ENCODE measurements at places on chromosomes 7 and 10.

DNA sequence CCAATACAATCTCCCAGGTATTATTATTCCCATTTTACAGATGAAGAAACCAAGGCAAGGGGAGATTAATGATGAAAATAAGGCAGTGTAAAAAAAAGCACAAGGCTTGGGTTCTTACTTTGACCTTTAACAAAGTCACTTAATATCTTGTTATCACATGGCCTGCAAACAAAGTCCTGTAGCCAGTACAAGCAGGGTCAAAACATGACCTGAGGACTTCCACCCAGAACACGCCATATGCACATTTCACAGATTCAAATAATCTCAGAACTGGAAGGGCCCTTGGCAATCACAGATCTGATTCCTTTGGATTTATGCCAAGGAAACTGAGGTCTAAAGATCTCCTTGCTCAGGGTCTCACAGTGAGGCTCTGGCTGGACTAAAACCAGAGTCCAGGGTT lies 162.1 kb downstream of the KCNMA1 start:
- no peak for DNase-seq

DNA sequence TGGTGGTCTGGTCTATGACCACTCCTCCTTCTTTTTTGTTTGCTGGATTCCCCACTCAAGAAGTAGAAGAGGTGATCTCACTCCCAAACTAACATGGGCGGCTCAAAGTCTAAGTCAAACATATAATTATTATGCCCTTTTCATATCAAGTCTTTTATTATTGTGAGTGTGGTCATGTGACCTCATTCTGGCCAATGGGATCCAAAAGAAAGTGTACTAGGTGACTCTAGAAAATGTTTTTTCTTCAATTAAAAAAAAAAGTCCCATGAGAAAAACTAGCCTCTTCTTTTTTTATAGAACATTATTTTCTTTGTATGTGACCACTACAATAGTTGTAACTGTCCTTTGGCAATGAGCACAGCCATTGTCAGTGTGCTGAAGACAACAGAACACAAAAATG lies 772.7 kb downstream of the KCNMA1 start:
- no peak for DNase-seq

- no peak for DNase-seq
Observed at GRCh38 chr7:138097064-138097741, 20.9 kb downstream of the AKR1D1 start.

- DNase-seq, result no peak
Observed at GRCh38 chr10:78905015-78905956, 163.5 kb upstream of the ZMIZ1 start.

DNA sequence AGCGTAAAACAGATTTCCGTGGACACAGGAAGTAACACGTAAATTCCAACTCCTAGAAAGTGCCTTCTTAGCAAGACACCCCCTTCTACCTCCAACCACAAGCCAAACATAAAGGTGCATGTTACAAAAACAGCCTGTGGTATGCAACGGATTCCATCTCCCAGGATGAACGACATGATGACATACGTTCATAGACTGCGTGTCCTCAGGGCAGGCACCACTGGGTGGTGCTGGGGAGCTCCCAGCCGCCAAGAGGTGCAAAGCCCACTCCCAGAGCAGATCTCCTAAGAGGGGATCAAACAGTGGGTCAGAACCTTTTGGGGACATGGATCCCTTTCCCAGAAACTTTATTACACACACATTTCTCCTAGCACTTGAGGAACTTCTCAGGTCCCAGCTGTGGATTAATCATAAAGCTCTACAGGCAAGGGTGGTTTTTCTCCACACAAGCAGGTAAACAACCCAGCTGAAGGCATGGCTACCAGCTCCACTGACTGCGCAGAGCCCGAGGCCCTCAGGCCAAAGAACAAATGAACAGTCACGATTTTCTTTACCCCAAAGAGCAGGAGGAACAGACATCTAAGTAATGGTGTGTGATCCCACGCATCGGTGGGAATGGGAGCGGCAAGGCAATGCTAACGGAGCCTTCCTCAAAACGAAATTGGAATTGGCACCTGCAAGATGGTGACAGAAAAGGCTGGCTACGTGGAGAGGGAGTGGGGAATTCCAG lies 13.8 kb downstream of the PSAP start:
- no peak for DNase-seq

DNA sequence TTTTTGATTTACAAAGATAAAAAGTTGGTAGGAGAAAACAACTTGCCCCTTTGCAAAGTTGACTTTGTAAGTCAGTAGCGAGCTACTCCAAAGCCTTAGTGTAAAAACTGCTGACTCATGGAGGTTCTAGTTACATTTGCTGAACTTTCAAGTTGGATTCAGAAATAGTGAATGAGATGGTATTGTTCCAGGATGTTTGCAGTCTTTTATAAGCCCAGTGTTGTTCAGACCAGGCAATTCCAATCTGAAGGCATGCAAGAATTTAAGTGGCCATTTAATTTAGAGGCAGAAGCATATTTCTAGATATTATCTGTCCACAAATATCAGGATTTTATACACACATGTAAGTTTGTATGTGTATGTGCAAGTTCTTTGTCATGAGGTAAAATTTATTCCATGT lies 21.6 kb downstream of the TES start:
- DNase-seq, result no peak

DNA sequence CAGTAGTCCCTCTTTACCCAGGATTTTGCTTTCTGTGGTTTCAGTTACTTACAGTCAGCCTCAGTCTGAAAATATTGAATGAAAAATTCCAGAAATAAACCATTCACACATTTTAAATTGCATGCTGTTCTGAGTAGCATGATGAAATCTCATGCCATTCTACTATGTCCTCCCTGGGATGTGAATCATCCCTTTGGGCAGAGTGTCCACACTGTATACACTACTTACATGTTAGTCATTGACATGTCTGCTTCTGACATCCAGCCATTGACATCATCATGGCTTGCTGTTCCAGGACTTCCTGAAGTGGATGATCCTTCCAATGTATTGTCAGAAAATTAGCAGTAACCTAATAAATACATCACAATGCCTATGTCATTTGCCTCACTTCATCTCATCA lies 34.6 kb upstream of the MALRD1 start:
- DNase-seq, result no peak

- no peak for DNase-seq
Observed at GRCh38 chr10:123331438-123331837, 177.2 kb downstream of the BUB3 start.

GRCh38 chr7:27442455-27442854 lies 199.9 kb downstream of the EVX1 start:
- no peak for DNase-seq

DNA sequence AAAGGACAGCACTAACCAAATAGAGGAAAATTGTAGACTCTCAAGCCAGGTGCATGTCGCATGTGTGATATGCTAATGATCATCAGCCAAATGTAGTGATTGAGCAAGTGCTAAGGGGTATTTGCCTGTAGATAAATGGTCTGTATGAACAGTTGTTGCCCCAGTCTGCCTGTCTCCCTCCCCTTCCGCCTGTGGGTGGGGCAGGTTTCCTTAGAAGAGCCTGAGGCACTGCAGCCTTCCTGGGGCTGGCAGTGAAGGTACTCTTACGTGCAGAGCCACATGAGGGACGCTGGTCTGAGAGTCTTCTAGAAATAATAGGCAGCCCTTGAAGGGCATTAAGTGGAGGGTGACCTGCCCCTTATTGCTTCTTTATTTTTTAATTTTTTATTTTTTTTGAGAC lies 152.1 kb downstream of the SNX10 start:
- no peak for DNase-seq

DNA sequence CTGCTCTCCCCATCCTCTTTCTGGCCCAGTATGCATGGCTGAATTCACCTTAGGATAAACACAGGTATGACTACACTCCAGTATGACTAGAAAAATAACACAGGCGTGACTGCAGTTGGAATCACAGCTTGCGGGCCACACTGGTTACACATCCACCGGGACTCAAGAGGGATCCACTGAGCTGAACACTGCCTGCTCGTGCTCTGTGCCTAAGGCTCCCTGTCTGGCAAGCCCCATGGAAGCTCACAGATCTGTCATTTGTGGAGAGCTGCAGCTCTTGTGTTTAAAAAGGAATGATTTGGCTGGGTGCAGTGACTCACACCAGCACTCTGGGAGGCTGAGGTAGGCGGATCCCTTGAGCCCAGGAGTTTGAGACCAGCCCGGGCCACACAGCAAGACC lies 26.8 kb downstream of the VOPP1 start:
- no peak for DNase-seq
